Stimulated activated naive CD8-positive, alpha-beta T cell treated with anti-CD3 and anti-CD28 coated beads, Interleukin-15, Interleukin-2, amounts not matched to agents 100 U/mL and 50 U/mL, for 24 hours (primary cell): ENCODE measurements at places on chromosomes 1 and 21.

GRCh38 chr1:95916616-95917015, 682.6 kb downstream of the RWDD3 start:
- no peak for DNase-seq

- no peak for DNase-seq
Measured at GRCh38 chr1:46697053-46697452, 21.9 kb downstream of the EFCAB14 start.

DNA sequence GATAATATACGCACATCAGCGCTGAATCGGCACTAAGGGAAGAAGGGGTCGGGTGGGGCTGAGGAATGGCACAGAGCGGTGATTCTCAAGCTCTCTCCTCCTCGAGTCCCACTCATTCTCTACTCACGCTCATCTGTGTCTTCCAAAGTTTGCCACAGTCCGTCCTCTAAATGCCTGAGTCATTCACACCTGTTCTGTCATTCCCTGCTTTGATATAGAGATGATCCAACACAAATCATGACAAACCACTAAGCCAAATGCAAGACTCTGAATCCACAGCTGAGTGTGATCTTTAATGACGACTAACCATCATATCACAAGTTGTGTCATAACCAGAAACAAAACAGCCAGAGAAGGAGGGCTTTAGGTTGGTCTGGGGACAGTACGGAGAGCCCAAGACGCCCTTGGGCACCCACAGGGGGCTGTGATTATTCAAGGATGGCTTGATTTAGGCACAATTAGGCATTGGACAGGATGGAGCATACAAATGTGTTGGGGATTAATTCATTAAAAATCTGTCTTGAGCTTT, 501.5 kb downstream of the KIF26B start:
- no peak for DNase-seq

- DNase-seq: no peak
Measured at GRCh38 chr1:116989835-116990234, 11.7 kb upstream of the CD101 start.

GRCh38 chr1:85605484-85606413, 25.2 kb downstream of the CCN1 start:
- no peak for DNase-seq

DNA sequence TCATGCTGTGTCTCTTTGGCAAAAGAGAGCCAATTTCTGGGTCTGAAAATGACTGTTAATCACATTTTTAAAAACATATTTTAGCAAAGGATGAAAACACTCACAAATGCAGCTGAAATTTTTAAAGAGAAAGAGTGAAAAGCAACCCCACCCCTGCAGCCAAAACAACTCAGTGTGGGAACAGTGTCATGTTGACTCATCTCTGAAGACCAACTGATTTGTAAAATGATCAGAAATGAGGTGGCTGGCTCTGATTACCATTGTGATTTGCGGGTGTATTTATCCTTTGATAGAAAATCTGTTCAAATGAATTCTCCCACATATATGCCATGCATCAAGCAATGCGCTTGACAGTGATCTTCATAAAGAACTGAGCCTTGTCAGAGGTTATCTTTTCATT, 287.0 kb upstream of the ESRRG start:
- DNase-seq: no peak

- DNase-seq: no peak
Measured at GRCh38 chr1:208737922-208738321, 493.7 kb upstream of the PLXNA2 start.

DNA sequence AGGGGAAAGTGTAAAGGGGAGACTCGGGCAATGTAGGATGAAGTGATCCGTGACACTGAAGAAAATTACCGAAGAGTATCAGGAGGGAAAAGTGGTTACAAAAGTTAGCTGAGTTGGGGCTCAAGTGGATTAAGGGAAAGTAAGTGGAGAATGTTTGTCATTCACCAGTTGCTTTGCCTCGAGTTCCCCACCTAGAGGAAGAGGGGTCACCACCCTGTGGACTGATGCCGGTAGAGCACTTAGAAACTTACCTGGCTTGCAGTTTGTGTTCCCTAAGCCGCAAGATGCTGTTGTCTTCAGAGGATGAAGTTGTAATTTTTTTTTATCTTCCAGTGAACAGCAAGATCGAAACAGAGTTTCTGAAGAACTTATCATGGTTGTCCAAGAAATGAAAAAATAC, 1.0 kb downstream of the PER3 start:
- no peak for DNase-seq

DNA sequence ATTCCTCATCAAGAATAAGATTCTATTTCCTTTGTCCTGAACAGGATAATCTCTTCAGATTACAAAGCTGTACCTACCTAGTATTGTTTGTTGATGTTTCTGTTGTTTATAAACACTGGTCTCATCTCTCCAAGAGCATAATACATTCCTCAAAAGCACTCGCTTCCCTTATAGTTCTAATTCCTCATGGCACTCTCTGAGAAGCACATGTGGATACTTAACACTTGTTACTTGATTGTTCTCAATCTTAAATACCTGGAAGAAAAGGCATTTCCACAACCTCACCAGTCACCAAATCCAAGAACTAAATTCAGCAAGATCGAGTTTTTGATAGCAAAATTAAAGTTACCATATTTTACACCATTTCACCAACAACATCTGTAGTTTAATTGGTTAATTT, 145.9 kb upstream of the DUSP10 start:
- no peak for DNase-seq

- no peak for DNase-seq
Measured at GRCh38 chr1:37862330-37862729, 2.9 kb upstream of the MTF1 start.

DNA sequence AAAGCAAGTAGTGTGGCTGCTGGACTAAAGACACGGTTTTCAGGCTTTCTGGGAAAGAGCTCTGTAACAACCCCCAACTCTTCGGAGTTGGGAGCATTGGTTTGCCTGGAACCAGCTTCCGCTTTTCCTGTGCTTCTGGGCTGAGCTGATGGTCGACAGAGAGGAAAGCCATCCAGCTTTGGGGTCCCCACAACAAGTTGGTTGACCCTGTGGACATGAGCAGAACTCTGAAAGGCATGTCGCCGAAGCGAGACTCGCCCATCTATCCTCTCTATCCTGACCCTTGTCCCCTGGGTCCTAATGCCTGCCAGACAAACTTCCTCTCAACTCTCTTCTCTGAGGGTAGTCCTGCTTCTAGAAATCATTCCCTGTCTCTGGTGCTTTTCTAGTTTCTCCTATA, 31.9 kb upstream of the FCGR2A start:
- peak; percentile 17 for DNase-seq

- DNase-seq: peak; percentile 54
Measured at GRCh38 chr1:156866249-156866909, 5.7 kb downstream of the NTRK1 start.
